Activated CD8-positive, alpha-beta memory T cell treated with anti-CD3 and anti-CD28 coated beads, Interleukin-2, amount 10 ng/mL, durations not matched to agents 7 days and 5 days (primary cell): ENCODE measurements at places on chromosomes 6 and 20.

- no peak for DNase-seq
Observed at GRCh38 chr6:41028561-41029412, 10.2 kb downstream of the UNC5CL start.

DNA sequence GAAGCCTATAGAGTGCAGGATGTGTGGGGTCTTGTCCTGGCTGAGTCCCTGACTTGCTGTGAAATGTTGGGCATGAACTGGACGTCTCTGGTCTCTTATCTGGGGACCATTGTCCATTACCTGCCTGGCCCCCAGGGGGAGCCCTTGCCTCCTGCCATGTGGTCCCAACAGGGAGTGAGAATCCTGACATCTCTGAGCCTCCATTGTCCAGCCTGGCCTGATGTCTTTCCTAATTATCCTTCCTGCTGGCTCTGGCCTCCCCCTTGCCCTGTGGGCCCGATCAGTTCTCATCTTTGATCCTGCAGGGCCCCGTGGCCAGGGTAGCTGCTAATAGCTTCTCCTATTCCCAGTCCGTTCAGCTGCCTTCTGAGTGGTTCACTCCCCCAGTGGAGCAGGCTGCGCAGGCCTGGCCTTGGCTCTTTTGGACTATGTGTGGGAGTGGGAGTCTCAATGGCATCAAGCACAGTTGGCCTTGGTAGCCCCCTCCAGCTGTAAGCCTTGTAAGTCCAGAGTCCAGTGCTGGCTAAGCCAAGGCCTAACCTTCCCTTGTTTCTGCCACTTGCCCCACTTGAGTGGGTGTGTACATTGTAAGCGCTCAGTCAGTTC lies 77.9 kb upstream of the RALY start:
- DNase-seq: peak; percentile 67

GRCh38 chr6:134413241-134413643 lies 95.3 kb upstream of the SGK1 start:
- DNase-seq: no peak

DNA sequence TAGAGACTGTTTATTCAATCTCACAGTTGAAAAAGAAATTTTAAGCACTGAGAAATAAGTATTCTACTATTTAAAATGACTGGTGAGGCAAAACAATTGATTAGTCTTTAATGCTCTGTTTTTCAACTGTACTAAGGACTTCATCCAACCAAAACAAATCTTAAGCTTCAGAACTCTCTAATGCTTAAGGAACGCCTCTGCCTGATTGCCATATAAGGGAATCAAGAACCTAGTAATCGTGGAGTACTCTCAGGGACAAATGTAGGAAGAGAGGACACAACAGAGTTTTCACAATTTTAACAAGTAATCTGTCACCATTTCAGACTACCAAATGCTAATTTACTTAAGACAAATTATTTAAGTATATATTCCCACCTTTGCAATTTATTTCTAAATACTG lies 16.1 kb downstream of the FBXO30 start:
- DNase-seq: no peak

DNA sequence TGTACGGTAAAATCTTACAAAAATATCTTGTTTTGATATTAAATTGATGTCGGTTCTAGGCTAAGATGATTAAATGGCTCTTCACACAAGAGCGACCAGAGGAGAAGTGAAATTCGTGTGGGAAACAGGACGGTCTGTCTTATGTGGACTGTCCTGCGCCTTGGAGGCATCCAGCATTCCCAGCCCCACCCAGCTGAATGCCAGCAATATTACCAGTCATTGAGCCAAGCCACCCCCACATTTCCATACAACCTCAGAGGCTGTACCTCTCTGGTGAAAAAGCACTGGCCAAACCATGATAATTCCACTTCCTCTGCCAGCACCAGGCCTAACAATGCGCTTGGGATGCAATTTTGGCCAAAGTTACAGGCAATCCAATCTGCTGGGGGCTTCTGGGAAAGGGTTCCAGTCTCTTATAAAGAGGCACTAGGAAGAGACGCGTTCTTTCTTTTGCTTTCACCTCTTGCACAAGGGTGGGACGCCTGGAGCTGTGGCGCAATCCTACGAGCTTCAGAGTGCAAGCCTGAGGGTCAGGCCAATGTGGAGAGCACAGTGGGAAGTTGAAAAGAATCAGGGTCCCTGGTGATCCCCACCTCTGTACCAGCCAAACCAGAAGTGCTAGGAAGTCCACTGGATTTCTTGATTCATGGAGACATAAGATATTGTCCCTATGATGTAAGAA lies 213.1 kb downstream of the PREX1 start:
- no peak for DNase-seq

DNA sequence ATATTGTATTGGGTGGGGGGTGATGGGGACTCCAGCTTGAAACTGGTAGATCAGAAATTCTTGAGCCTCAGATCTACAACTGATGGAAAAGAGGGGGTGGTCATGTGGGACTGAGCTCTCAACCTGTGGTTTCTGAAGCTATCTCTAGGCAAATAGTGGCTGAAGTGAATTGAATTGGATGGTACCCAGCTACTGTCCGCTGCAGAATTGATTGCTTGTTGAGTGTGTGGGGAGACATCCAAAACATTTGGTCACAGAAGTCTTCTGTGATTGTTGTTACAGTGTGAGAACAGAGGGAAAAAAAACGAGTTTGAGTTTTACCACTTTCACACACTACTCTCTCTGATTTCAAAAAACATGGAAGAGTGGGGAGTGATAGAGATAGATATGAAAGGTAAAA lies 14.8 kb downstream of the CDS2 start:
- DNase-seq: no peak

DNA sequence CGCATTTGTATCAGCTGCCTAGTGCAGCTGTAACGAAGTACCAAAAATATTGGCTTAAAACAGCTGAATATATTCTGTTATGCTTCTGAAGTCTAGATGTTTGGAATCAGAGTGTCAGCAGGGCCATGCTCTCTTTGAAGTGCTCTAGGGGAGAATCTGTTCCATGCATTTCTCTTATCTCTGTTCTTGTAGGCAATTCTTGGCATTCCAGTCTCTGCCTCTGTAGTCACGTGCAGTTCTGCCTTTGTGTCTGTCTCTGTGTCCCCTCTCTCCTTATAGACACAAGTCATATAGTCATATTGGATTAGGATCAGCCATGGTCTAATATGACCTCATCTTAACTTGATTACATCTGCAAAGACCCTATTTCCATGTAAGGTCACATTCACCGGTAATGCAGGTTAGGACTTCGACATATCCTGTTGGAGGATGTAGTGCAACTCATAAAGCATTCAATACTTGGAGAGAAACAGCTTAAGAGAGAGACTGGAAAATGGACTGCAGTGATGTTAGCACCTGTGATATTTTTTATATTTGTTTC lies 18.6 kb downstream of the FAM83B start:
- DNase-seq: no peak
